ENCODE measurements at places on chromosomes 5 and 9.

DNA sequence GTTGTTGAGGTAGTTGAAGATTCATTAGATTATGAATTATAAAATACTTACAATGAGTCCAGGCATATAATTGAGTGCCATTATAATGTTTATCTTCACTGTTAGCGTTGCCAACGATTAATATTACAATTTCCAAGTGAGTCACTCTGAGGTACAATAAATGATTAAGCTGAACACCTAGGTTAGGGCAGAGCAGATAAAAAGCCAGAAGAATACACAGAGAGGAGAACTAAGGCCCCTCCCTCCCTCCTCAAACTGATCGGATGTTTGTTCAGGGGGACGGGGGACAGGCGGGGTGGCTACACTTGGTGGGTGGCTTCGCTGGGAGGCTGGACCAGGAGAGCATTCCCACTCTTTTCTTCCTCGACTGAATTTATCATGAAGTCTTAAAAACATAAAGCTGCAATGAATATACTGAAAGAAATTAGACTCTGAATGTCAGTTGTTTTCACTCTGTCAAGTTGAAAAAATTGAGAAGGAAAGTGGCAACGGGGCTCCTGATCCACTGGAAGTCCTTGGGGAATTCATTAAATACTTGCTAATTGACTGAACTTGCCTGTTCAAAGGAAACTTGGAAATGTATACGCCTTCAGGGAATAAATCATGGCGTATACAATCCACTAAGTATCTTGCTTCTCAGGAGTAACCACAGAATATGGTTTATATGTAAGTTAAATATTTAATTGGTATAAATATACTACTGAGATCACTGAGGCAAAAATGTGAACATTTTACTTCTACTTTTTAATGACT lies 198.1 kb downstream of the TSSK1B start:
- DNase-seq, result no peak

DNA sequence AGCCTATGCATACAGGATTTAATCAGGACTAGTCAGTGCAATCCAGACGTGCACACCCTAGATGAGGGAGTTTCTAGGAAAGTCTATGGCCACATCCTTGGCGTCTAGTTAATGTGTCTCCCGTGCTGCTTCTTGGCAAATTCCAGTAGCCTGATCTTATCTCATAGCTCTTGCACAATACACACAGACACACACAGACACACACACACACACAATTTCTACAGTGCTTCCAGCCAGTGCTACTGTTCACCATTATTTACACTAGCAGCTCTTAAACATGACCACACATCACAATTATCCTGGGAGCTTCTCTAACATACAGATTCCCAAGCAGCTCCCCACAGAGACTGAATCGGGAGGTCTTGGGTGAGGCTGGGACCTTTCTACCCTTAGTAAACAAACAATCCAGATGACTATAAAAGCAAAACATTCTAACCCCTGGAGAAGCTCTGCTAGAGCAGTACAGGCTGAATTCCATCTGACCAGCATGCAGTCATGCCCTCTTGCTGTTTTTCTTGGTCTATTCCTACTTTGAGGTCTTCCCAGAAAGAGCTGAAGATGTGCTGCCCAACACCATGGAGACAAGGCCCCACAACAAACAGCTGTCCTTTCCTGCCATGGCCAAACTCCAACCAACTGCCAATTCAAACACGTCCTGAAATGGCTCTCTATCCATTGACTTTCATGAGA lies 236.6 kb downstream of the DEPDC1B start:
- no peak for DNase-seq

GRCh38 chr9:109101810-109102209 lies 17.9 kb downstream of the TMEM245 start:
- DNase-seq, result no peak

GRCh38 chr9:4137681-4138099 lies 162.2 kb downstream of the GLIS3 start:
- DNase-seq, result no peak
